ENCODE measurements at places on chromosomes 1 and 21. TPM values are rescaled to one million over a fixed set of nuclear protein-coding genes. Genes with fewer than 3 reads are reported as not detected.

Gene KIF2C
- total RNA-seq = 1.2 TPM

Gene UBE2U
- total RNA-seq = not detected

Gene TENT5C
- 29.1 TPM for total RNA-seq

Gene RGS16
- 22.2 TPM for total RNA-seq

Gene TINAGL1
- total RNA-seq = 157 TPM

Gene FCGR3A
- total RNA-seq = 8.3 TPM

Gene DYRK3
- total RNA-seq = 21.2 TPM

Gene GFI1
- total RNA-seq = 0.45 TPM

Gene PRRX1
- total RNA-seq = 56.4 TPM
